Right ventricle myocardium superior (tissue), 1 donor: ENCODE measurements at places on chromosomes 13 and 19. TPM values are rescaled to one million over a fixed set of nuclear protein-coding genes. Genes with fewer than 3 reads are reported as not detected.

PLIN5 gene
- total RNA-seq: 64.6 TPM

RFPL4A gene
- not detected for total RNA-seq

- no peak for DNase-seq
Measured at GRCh38 chr13:101433895-101434294, 17.6 kb upstream of the NALCN start.

DNA sequence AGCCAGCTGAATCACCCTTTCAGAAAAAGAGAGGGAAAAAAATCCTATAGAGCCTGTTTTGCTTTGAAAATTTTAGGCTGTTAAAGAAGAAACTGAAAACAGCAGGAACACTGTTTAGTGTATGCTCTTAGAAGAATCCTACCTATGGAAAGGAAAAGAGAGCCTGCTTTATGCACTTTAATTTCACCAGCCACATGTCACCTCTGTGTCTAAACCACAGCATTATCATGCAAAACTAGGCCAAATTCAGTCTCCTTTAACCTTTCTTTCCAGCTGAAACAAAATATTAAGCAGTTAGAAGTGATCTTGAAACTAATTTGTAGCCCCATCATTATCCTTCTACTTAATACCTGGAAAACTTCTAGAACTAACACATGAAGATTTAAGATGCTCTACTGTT lies 97.2 kb upstream of the MAB21L1 start:
- DNase-seq: no peak

PPP5C gene
- 69.5 TPM for total RNA-seq

CEACAM18 gene
- total RNA-seq: not detected

- DNase-seq: no peak
Measured at GRCh38 chr13:28620011-28620830, 38.7 kb upstream of the POMP start.

PCID2 gene
- 54.4 TPM for total RNA-seq

DNA sequence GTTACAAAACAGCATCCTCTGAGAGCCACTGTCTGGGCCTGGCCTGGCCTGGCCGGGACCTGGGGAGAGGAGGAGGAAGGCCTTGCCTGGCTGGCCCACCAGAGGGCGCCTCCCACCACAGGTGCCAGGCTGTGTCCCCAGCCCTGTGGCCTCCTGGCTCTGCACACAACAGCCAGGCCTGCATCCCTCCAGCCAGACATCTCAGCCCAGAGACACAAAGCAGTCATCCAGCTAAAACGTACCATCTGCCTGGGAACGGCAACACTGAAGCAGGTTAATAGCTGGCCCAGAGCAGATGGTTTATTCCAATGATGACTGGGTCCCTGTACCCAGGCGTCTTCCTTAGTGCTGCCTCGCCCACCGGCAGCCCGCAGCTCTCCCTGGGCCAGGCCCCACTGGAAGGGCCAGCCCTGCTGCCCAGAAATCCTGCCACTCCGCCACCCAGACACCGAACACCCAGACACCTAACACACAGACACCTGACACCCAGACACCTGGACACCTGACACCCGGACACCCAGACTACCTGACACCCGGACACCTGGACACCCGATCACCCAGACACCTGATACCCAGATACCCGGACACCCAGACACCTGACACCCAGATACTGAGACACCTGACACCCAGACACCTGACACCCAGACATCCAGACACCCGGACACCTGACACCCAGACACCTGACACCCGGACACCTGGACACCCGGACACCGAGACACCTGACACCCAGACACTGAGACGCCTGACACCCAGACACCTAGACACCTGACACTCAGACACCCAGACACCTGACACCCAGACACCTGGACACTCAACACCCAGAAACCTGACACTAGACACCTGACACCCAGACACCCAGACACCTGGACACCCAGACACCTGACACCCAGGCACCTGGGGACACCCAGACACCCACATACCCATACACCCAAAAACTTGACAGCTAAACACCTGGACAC lies 20.1 kb downstream of the C19orf12 start:
- DNase-seq: peak; percentile 89
